ENCODE measurements at places on chromosomes 1 and 21.

DNA sequence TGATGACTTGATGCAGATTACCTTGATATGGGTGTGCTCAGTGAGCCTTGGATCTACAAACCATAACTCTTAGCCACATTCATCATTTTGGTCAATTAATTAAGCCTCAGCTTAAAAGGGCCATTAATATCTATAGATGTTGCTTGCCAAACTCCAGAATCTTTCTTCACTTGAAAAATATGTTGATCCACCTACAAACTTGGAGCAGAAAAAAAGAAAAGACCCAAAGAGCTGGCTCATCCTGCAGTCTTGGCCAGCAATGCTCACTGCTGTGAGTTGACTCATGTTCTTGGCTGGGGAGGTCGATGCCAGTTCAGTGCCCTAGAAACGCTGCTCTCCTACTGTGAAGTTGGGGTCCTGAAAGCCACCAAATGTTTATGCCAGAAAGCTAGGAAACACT lies 75.4 kb downstream of the DPT start:
- peak; percentile 58 for DNase-seq

DNA sequence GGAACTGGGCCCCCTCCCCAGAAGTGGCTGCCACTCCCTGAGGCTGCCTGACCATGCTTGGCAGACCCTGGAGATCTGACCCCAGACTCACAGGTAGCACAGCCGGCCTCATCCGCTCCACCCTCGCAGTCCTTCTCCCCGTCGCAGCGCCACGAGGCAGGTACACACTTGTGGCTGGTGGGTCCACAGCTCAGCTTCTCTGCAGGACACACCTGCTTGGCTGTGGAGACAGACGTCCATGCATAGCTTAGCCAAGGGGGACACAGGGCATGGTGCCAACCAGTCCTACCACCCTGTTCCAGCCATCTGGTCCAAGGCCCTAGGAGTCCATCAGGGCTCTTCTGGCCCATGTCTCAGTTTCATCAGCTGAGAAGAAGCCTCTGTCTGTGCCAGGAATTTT lies 42.2 kb upstream of the MAGOH start:
- DNase-seq, result no peak

- no peak for DNase-seq
Observed at GRCh38 chr1:53120659-53121058, 21.8 kb downstream of the SLC1A7 start.

DNA sequence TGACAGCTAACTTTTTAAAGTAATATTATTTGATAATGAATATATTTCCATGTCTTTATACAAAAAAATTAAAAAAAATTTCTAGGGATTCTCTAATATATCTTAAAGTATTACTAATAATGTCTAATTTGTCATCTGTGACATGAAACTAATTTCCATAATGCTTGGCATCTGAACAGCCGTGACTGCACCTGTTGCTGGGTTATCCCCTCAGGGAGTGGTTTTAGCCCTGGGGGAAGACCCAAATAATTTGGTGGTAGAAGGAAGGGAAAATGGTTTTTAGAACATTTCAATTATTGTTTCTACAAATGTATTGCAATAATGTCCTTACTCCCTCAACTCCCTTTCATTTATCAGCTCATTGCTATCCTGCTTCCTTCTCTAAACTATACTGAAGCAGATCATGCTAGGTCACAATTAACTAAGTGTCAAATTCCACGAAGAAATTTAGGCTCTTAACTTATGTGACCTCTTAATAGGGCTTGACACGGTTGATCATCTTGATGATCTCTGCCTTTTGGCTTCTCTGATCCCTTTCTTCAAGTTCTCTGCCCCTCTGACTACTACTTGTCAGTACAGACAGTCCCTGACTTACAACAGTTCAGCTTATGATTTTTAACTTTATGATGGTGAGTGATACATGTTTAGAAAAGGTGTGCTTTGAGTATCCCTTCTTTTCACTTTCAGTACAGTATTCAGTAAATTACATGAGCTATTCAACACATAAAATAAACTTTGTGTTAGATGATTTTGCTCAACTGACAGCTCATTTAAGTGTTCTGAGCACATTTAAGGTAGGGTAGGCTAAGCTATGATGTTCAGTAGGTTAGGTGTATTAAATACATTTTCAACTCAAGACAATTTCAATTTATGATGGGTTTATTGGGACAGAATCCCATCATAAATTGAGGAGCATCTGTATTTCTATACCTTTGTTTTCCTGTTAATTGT lies 26.4 kb upstream of the DPH5 start:
- no peak for DNase-seq

GRCh38 chr1:100222428-100222827 lies 27.2 kb downstream of the DBT start:
- DNase-seq, result no peak

- no peak for DNase-seq
Observed at GRCh38 chr1:196381544-196381943, 226.7 kb downstream of the KCNT2 start.

- DNase-seq, result no peak
Observed at GRCh38 chr1:201305815-201306214, 22.5 kb downstream of the PKP1 start.

- DNase-seq, result no peak
Observed at GRCh38 chr1:30197639-30198450, 525.5 kb downstream of the MATN1 start.

- no peak for DNase-seq
Observed at GRCh38 chr1:61277121-61277690, 194.8 kb downstream of the NFIA start.

DNA sequence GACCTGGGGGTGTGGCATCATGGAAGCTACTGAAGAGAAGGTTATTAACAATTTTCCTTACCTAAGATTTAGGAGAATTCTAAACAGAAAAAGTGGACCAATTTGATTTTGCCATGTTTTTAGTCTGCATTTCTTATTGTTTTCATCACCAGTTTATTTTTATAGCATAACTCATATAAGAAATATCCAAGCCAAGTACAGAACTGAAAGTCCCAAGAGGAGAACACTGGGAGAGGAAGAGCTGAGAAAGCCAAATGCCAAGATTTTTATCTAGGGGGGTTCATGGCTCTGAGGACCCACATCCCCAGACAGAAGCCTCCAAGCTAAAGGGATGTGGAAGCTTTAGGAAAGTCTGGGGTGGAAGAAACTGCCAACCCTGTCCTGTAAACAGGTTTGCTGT lies 109.4 kb upstream of the DUSP10 start:
- DNase-seq, result no peak

DNA sequence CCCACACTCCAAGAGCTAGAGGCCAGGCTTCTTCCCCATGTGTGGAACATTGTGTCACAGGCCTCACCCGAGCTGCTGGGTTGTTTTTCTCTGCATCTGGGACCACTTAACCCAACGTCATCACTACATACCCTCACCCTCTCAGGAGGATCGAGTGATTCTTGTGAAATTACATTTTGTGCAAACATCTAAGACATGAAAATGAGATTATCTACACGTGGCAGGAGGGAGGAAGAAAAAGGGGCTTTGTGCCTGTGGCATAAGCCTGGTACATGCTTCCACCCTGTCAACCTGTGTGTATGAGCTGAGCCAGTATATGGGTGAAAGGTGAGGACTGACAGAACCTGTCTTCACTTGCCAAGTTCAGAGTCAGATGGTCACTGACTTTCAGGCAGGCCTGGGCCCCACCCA lies 1.6 kb downstream of the CPT2 start:
- no peak for DNase-seq

DNA sequence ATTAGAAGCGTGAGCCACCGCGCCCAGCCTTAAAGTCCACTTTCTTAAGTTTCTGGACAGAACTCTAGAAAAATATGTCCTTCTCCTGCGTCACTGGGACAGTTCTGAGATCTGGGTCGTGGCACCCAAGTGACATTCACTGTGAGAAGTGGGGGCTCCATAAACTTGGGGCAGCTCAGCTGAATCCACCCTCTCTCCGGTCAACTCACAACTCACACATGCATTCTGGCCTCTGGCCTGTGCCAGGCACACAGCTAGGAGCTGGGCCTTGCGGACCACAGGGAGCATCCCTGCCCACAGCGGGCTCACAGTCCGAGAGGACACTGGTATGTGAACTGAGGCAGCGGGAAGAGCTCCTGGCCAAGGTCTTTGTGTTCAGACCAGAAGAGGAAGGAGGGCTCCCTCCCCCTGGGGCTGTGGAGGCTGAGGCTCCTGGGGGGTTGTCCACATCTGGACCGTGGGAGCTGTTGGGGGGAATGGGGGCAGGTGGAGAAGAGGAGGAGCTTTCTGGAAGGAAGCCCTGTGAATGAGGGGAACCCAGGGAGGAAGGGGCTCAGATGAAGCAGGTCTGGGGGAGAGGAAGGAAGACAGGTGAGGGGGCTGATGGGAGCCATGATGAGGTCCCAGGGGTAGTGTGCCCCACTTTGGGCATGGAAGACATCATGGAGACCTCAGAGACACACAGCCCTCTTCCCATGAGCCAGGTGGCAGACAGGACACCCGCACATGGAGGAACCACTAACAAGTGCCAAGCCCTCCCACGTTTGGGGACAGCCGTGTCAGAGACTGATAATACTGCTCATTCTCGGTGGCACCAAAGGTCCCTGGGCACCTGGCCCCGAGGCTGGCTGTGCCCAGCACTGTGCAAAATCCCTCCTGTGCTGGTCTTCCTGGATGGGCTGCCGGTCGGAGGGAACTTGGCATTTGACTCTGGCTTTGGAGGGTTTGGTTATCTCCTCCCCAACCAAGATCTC lies 191.0 kb upstream of the VAMP3 start:
- peak; percentile 67 for DNase-seq

DNA sequence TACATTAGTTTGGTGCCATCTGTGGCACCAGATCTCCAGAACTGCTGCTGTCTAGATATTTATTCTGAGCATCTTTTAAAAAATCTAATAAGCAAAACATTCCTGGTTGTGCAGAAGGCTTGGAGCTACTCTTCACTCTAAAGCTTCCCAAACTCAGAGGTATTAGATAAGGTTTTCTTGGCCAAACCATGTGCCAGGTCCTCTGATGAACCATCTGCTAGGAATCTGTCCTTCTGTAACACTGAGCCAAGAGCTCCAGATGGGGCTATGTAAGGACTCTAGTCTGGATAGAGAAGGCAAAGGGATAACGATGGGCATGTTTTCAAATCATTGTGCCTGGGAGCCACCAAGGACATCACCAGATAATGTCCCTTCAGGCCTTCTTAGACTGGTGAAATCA lies 410.6 kb downstream of the NTNG1 start:
- DNase-seq, result no peak

GRCh38 chr1:21060523-21060922 lies 116.2 kb downstream of the EIF4G3 start:
- DNase-seq, result no peak

GRCh38 chr1:202656057-202656456 lies 54.2 kb downstream of the SYT2 start:
- DNase-seq, result no peak

DNA sequence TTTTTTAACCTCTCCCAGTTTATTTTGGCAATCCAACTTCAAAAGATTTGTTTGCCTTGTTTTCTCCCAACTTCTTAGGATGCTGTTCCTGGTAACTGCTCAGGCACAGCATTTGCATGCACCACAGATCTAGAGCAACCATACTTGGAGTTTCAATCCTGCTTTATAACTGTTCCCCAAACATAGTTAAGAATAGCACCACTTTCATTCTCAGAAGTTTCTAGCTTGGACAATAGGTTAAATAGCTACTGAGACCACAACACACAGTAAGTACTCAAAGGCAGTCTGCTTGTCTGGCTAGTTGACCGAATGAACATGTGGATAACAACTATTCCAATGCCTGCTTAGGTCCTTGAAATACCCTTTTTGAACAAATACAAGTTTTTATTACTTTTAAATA lies 76.8 kb downstream of the FOXJ3 start:
- no peak for DNase-seq

Measured in posterior vena cava (tissue), 2 donors.